ENCODE measurements at places on chromosomes 3 and 15. TPM values are rescaled to one million over a fixed set of nuclear protein-coding genes. Genes with fewer than 3 reads are reported as not detected.
A peak's percentile ranks its signal among the peaks of the same experiment; 100 is the strongest.

MFN1 gene
- 33.1 TPM for total RNA-seq

NAA80 gene
- total RNA-seq = 10.1 TPM

FAM174B gene
- 4.9 TPM for total RNA-seq

GOLGA8T gene
- 1.5 TPM for total RNA-seq

CCR3 gene
- total RNA-seq = not detected

ZNF280D gene
- 57.9 TPM for total RNA-seq

KNL1 gene
- 3.4 TPM for total RNA-seq

RLBP1 gene
- not detected for total RNA-seq

DLL4 gene
- 20.9 TPM for total RNA-seq

DNA sequence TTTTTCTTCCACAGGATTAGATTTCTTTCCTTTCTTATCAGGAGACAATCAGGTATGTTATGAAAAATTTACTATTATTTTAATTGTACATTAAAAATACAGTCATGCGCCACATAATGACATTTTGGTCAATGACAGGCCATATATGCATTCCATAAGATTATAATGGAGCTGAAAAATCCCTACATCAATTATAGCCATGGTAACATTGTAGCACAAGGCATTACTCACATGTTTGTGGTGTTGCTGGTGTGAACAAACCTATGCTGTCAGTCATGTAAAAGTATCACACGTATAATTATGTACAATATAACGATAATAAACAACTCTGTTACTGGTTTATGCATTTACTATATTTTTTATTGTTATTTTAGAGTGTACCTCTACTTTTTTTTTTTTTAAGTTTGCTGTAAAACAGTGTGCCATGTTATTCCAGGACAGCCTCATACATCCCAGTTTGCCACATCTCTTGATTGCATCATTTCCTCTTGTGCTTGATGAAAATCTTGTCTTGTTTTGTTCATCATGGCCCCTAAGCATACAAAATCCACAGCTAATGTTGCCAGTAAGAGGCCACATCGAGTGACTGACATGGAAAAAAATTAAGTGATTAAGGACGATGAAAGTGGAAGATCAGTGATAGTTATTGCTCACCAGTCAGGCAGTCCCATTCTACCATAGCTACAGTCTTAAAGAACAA is 21.4 kb downstream of the CALML4 start:
- H3K4me1 ChIP-seq = peaks cover 26% of the 10 kb centered on the region
- no peak for DNase-seq
- H3K4me3 ChIP-seq = no peak overlapping the region

GRCh38 chr15:70382009-70382749 is 284.5 kb upstream of the TLE3 start:
- H3K4me3 ChIP-seq = no peak overlapping the region
- no peaks in the 10 kb centered on the region for H3K36me3 ChIP-seq
- H3K27me3 ChIP-seq = no peaks in the 10 kb centered on the region
- peak; percentile 42 for DNase-seq

DNA sequence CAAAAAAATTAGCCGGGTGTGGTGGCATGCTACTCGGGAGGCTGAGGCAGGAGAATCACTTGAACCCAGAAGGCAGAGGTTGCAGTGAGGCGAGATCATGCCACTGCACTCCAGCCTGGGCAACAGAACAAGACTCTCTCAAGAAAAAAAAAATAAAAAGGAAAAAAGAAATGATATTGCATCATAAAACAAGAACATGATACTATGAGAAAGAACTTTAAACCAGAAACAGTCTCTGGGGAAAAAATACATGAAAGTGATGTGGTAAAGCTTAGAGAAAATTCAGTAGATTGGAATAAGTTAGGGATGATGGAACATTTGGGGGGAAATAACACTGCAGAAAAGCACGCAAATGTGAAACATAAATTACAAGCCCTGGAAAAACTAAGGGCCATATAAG is 54.7 kb downstream of the CRYGS start:
- no peak overlapping the region for H3K4me3 ChIP-seq
- no peaks in the 10 kb centered on the region for H3K36me3 ChIP-seq
- no peaks in the 10 kb centered on the region for H3K4me1 ChIP-seq
- H3K27ac ChIP-seq = no peak overlapping the region

DNA sequence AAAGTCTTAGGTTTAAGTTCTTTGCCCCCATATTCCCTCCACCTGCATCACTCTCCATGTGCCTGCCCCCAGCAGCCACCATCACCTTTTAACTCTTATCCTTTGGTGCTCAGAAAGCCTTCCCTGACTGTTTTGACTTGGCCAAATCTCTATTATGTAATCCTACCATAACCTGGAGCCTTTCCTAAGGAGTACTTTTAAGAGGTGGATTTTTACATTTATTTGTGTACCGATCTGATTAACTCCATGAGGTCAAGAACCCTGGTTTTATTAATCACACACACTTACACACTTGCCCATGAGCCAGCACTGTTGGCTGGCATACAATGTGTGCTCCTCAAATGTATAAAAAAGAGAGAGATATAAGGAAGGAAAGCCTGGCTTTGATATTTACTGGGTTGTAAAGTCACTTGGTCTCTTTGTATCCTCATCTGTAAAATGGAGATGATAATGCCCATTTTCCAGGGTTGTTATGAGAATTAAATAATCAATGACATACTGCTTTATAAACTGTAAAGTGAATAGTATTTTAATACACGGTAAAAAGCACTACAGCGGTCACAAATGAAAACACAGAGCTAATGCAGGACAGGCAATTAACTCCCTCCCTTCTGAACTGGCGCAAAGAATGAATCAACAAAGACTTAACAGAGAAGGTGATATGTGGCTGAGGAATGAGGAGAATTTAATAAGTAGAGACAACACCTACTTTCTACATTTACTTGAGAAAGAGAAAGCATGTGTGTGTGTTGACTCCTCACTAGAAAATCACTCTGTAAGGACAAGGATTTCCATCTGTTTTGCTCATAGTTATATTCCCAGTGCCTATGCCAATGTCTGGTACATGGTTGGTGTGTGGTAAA is 45.4 kb downstream of the ATP13A4 start:
- H3K27ac ChIP-seq = no peak overlapping the region
- no peak overlapping the region for H3K4me3 ChIP-seq
- no peak for DNase-seq
- no peaks in the 10 kb centered on the region for H3K4me1 ChIP-seq
- no peaks in the 10 kb centered on the region for H3K36me3 ChIP-seq
- no peaks in the 10 kb centered on the region for H3K27me3 ChIP-seq

- H3K27me3 ChIP-seq = no peaks in the 10 kb centered on the region
- no peak overlapping the region for H3K27ac ChIP-seq
- H3K4me3 ChIP-seq = no peak overlapping the region
Measured at GRCh38 chr3:145294572-145294971, 866.4 kb downstream of the PLOD2 start.

DNA sequence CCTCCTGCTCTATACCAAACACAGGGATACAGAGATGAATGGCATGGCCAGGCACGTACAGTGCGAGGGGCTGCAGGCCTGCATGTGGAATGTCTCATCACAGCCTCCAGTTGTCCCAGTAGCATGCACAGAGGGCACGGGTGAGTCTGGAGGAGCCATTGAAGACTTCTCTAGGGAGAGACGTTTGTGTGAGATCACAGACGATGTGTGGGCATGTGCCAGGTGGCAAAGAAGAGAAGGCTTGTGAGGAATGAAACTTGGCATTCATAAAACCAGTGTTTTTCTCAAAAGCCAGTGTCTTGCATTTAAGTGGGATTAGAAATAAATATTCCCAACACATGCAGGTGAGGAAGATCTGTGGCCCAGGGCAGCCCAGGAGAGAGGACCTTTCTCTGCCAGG is 119.1 kb upstream of the UBE3A start:
- DNase-seq = no peak
- no peaks in the 10 kb centered on the region for H3K4me1 ChIP-seq
- H3K27ac ChIP-seq = no peak overlapping the region
- H3K36me3 ChIP-seq = no peaks in the 10 kb centered on the region
- H3K27me3 ChIP-seq = no peaks in the 10 kb centered on the region
- no peak overlapping the region for H3K4me3 ChIP-seq

- no peak for DNase-seq
- no peaks in the 10 kb centered on the region for H3K27me3 ChIP-seq
- H3K4me3 ChIP-seq = no peak overlapping the region
Measured at GRCh38 chr15:100690032-100690794, 87.8 kb downstream of the ASB7 start.

DNA sequence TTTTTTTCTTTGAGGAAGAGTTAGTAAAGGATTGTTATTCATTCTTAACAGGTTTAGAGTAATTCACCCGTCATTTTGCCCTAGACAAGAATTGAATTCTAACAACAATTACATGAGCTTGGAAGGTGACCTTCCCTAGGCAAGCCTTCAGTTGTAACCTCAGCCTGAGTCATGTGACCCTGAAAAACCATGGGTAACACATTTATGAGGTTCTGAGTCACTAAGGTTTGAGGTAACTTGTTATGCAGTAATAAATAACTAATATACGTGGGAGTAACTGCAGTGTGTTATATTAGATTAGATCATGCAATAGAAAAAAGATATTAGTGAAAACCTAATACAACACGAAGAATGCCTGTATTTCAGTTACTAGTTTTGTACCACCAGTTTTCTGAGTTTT is 237.6 kb upstream of the NDN start:
- no peak overlapping the region for H3K4me3 ChIP-seq
- no peak for DNase-seq
- H3K36me3 ChIP-seq = no peaks in the 10 kb centered on the region
- no peak overlapping the region for H3K27ac ChIP-seq
- H3K27me3 ChIP-seq = no peaks in the 10 kb centered on the region
- no peaks in the 10 kb centered on the region for H3K4me1 ChIP-seq

GRCh38 chr3:171495413-171495812 is 35.2 kb upstream of the TNIK start:
- no peak overlapping the region for H3K27ac ChIP-seq
- H3K4me1 ChIP-seq = no peaks in the 10 kb centered on the region
- no peak for DNase-seq
- no peaks in the 10 kb centered on the region for H3K36me3 ChIP-seq
- no peaks in the 10 kb centered on the region for H3K27me3 ChIP-seq

DNA sequence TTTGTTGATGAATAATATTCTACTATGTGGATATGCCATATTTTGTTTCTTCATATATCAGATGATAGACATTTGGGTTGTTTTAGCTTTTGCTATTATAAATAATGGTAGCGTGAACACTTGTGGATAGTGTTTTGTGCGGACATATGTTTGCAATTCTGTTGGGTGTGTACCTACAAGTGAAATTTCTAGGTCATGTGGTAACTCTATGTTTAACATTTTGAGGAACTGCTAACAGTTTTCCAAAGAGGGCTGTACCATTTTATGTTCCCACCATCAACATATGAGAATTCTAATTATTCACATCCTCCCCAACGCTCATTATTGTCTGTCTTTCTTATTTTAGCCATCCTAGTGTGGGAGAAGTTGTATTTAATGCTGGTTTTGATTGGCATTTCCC is 303.8 kb downstream of the ERC2 start:
- H3K27ac ChIP-seq = no peak overlapping the region
- no peaks in the 10 kb centered on the region for H3K36me3 ChIP-seq
- DNase-seq = no peak
- H3K4me1 ChIP-seq = no peaks in the 10 kb centered on the region

- no peaks in the 10 kb centered on the region for H3K27me3 ChIP-seq
- no peak overlapping the region for H3K27ac ChIP-seq
- H3K4me3 ChIP-seq = no peak overlapping the region
- peaks cover 10% of the 10 kb centered on the region for H3K4me1 ChIP-seq
Measured at GRCh38 chr15:69583626-69584025, 131.0 kb downstream of the RPLP1 start.

- no peaks in the 10 kb centered on the region for H3K36me3 ChIP-seq
- no peak for DNase-seq
- H3K27ac ChIP-seq = no peak overlapping the region
- no peaks in the 10 kb centered on the region for H3K4me1 ChIP-seq
- H3K4me3 ChIP-seq = no peak overlapping the region
- H3K27me3 ChIP-seq = no peaks in the 10 kb centered on the region
Measured at GRCh38 chr3:38773528-38773927, 42.5 kb downstream of the SCN10A start.

- no peaks in the 10 kb centered on the region for H3K4me1 ChIP-seq
- no peak overlapping the region for H3K27ac ChIP-seq
- no peaks in the 10 kb centered on the region for H3K36me3 ChIP-seq
- H3K4me3 ChIP-seq = no peak overlapping the region
- H3K27me3 ChIP-seq = no peaks in the 10 kb centered on the region
Measured at GRCh38 chr3:40800343-40800742, 275.6 kb downstream of the ZNF621 start.

GRCh38 chr3:28915741-28916500 is 364.9 kb upstream of the RBMS3 start:
- no peak overlapping the region for H3K4me3 ChIP-seq
- no peak for DNase-seq
- no peaks in the 10 kb centered on the region for H3K4me1 ChIP-seq
- no peaks in the 10 kb centered on the region for H3K36me3 ChIP-seq
- peak overlapping the region; percentile 11 for H3K27ac ChIP-seq

GRCh38 chr3:50210176-50210509 is 5.1 kb downstream of the SLC38A3 start:
- H3K27me3 ChIP-seq = peaks cover 3% of the 10 kb centered on the region
- H3K27ac ChIP-seq = no peak overlapping the region
- no peak for DNase-seq

DNA sequence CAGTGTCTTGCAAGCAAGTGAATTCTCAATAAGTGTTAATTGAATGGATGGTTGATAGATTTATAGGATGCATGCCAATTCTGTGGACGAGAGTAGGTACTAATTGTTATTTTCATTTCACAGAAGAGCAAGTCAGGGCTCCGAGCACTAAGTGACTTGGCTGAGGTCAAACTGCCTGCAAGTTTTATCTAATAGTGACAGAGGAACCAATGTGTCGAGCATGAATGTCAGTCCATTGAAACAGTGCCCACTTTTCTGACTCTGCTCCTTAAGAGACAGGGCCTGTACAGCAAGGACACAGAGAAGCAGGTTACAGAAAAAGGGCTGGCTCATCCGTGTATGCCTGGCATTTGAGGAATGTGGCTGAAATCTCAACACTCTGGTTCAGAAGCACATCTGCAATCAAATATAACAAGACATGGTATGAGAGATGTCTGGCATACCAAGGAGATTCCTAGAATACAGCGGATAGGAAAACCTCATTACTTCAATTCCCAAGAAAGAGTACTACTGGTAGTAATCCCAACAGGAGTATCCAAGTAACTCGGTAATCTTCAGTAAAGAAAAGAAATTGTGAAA is 6.0 kb upstream of the B3GNT5 start:
- no peaks in the 10 kb centered on the region for H3K27me3 ChIP-seq
- no peaks in the 10 kb centered on the region for H3K36me3 ChIP-seq
- DNase-seq = no peak
- H3K4me3 ChIP-seq = no peak overlapping the region

- no peaks in the 10 kb centered on the region for H3K36me3 ChIP-seq
- H3K27me3 ChIP-seq = no peaks in the 10 kb centered on the region
- no peak overlapping the region for H3K27ac ChIP-seq
- no peak for DNase-seq
Measured at GRCh38 chr3:18419232-18419631, 5.9 kb downstream of the SATB1 start.

DNA sequence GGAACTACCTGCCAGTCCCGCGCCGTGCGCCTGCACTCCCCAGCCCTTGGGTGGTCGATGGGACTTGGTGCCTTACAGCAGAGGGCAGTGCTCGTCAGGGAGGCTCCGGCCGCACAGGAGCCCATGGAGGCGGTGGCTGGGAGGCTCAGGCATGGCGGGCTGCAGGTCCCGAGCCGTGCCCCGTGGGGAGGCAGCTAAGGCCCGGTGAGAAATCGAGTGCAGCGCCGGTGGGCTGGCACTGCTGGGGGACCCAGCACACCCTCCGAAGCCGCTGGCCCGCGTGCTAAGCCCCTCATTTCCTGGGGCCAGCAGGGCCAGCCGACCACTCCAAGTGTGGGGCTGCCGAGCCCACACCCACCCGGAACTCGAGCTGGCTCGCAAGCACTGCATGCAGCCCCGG is 580.2 kb downstream of the ZIC1 start:
- no peaks in the 10 kb centered on the region for H3K36me3 ChIP-seq
- no peaks in the 10 kb centered on the region for H3K27me3 ChIP-seq
- H3K27ac ChIP-seq = no peak overlapping the region
- H3K4me1 ChIP-seq = no peaks in the 10 kb centered on the region
- no peak overlapping the region for H3K4me3 ChIP-seq

Measured in vagina (tissue), 2 donors.